ENCODE measurements at places on chromosomes 5 and 9.

- DNase-seq = no peak
Observed at GRCh38 chr5:82513738-82514137, 235.6 kb upstream of the RPS23 start.

- no peak for DNase-seq
Observed at GRCh38 chr5:9617739-9618504, 12.2 kb downstream of the TAS2R1 start.

DNA sequence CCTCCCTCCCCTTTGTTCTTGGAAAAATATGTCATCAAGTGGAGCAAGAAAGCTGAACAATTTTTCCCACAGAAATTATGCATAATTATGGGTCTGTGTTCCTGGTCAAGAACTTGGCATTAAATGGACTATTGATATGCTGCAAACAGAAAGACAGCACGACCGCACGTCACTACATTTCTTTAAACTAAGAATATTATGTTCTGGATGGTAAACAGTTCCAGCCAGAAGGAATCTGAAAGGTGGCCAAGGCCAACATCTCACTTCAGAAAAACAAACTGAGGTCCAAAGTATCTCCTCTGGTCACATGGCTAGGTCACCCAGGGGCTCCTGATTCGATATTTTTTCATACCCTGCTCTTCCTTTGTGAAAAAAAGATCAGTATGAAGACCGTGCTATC lies 173.3 kb upstream of the GAS1 start:
- no peak for DNase-seq

DNA sequence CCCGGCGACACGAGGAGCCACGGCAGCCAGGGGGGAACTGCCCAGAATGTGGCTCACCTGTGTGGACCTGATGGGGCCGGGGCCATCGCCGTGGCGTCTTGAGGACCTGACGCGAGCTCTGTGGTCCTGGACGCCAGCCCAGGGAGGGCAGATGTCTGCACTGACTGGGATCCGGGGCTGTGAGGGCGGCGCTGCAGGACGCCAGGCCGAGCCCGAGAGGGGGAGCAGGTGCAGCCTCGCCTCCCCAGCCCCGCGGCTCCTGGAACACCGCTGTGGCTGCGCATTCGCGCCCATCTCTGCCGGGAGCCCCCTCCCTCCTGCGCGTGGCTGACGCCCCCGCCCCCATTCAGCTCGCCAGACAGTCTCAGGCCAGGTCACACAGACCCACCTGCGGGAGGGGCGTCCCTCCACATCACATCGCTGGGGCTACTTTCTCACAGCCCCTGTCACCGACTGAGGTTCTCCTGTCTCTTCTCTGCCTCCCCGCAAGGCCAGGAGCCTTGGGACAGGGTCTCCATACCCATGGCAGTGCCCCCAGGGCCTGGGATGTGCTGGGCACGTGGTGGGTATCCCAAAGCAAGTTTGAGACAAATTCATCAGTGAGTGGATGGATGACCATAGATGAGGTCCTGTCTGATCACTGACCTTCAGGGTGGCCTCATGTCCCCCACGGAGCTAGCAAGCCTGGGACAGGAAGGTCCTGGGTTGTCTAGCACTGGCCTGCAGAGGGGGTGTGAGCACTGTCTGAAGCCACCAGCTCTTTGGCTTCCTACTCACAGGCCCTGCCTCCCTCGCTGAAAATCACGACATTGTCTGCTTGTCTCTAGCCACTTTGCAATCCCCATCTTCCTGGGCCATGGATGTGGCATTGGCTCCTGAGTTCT lies 47.3 kb downstream of the RASGEF1C start:
- peak; percentile 43 for DNase-seq

DNA sequence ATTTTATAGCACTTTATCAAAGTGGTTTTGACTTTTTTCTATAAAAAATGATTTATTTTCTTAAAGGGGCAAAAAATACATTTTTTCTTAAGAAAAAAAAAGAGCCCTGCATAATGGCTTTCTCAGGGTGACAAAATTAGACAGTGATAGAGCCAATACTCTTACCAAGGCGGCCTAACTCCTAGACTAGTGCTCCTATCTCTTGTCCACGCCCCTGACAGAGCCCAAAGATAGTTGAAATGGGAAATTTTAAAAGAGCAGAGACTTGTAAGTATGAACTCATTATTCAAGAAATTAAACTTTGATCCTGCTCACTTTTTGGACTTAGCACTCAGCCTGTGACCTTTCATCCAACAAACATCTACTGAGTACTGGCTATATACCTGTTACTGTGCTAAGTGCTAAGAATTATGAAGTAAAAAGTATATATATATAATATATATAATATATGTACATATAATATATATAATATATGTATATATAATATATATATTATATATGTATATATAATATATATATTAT lies 1.2 kb downstream of the INVS start:
- DNase-seq = no peak

GRCh38 chr5:94470802-94471201 lies 147.6 kb downstream of the KIAA0825 start:
- no peak for DNase-seq

DNA sequence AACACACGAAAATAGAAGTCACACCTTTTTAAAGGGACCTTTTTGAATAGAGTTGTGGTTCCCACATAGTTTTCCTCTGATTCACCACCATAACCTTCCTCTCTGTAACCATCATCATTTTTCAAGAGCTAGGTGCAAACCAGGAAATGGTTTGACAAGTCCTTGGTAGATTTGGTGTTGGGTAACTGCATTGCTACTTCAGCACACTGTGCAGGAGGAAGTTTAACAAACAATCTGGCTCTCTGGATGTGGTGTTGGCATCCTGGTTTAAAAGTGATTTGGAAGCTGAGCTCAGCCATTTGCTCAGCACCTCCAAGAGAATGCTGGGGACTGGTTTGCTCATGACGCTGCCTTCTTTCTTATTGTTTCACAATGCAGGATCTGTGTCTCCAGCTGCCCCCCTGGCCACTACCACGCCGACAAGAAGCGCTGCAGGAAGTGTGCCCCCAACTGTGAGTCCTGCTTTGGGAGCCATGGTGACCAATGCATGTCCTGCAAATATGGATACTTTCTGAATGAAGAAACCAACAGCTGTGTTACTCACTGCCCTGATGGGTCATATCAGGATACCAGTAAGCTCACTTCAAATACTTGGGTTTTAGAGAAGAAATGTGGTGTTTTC lies 213.1 kb downstream of the RFK start:
- DNase-seq = no peak

DNA sequence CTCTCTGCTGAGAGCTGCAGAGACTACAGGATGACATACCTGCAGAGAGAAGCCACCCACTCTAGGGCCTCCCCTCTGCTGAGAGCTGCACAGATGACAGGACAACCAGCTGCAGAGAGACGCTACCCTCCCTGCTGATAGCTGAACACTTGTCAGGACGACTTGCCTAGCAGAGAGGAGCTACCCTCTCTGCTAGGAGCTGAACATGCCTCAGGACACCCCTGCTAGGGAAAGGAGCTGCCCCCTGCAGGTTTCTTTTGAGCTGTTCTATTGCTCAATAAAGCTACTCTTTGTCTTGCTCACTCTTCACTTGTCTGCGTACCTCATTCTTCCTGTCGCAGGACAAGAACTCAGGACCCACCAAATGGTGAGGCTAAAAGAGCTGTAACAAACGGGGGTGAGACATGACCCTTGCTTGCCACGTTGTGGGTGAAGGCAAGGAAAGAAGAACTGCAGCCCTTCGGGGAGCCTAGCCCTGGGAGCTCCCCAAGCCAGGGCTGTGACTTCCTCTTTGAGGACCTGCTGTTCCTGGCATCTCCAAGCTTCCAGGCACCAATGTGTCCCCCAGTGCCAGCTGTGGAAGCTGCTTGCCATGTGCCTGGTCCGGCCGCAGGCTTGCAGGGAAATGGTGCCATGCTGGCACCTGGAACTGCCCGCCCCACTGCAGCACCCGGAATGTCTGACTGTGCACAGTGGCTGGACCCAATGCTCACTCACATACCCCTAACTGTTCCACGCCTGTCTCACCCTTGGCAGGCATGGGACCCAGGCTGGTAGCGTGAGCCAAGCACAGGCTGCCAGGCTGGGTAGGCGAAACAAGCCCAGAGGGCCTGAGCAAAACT lies 5.1 kb upstream of the TESK1 start:
- DNase-seq = peak; percentile 36

DNA sequence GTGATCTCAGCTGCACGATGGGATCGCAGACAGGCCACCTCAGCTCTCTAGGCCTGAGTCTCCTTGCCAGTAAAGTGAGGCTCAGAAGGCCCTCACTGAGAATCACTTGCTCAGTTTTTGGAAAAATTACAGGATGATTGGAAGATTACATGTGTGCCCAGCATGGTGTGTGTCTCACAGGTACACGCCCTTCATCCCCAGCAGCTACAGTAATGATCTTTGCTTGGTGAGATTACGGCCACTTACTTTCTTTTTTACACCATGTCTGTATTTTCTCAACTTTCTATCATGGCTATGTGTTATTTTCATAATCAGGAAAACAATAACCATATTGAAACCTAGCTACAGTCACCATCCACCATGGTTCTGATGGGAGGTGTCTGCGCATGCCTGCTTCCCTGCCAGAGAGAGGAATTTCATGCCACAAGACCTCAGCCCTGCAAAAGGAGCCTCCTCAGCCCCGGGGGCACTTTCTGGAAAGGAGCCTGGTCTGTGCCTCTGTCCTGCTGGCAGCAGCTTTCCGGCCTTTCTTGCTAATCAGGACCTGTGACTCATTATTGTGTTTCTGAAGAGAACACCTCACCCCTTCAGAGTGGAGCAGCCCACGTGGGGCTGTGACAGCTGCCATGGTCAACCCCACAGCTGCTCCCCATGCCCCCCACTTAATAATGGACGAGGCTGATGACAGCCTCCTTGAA lies 64.2 kb upstream of the OLFM1 start:
- no peak for DNase-seq

- no peak for DNase-seq
Observed at GRCh38 chr5:34519489-34520220, 136.5 kb upstream of the RAI14 start.

DNA sequence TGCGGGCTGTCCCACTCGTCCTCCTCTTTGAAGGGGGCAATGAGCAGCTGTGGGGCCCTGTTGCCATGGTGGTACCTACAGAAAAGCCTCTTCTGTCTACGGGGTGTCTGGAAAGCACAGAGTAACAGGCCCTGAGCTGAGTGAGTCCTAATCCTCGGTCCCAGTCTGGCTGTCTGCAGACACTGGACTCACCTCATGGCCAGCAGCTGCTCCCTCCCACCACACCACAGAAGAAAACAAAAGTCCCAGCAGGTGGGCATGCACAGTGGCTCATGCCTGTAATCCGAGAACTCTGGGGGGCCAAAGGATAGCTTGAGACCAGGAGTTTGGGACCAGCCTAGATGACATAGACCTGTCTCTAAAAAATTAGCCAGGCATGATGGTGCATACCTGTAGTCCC lies 19.9 kb downstream of the P4HA2 start:
- DNase-seq = no peak

DNA sequence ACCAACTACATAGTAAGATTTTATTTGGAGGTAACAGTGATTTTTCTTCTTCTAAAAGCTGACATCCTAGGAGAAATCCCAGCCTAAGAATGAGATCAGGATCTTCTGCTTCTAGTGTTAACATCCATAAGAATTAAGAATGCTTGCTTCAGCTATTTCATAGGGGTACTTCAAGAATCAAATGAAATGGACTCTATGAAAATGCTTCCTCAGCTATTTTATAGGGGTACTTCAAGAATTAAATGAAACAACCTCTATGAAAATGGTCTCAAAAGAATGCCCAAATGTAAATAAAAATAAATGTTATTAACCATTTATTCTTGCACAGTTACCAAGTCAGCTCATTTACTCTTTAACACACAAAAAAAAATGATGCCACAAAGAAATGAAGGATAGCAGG lies 31.5 kb downstream of the ZNF608 start:
- DNase-seq = no peak

- DNase-seq = no peak
Observed at GRCh38 chr5:58687595-58687994, 104.7 kb downstream of the RAB3C start.

DNA sequence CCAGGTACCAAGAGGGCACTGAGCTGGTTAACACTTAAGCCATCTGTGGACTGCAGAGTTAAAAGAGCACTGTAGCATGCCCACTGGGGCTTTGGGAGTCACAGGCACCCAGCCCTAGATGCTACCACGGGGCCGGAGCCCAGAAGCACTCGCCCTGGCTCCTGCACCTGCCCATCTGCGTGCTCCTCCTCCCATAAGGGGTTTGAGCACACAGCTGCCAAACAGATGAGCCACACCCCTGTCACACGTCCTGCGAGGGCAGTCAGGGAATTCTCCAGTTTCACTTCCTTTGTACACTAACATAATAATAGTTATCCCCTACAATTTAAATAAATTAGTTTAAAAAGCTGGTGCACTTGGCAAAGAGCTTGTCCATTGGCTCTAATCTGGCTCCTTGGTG lies 4.5 kb upstream of the PCA3 start:
- no peak for DNase-seq

- no peak for DNase-seq
Observed at GRCh38 chr5:92518318-92518904, 1062.6 kb downstream of the NR2F1-AS1 start.

DNA sequence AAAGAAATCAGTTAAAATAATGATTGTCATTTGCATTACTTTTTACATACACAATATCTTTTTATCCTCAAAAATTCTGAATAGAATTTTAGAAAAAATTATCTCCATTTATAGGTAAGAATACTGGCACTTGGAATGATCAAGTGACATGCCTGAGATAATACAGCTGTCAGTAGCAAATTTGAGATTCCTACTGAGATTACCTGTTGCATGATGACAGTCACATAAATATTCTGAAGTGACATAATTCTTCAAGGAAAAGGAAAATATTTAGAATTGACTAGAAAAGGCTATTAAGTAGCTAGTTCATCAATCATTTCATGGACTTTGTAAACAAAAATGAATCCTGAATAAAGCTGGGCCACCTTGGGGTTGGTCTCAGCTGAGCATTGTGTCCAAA lies 15.2 kb upstream of the ENC1 start:
- no peak for DNase-seq

GRCh38 chr9:93052791-93053540 lies 5.5 kb upstream of the SUSD3 start:
- no peak for DNase-seq

DNA sequence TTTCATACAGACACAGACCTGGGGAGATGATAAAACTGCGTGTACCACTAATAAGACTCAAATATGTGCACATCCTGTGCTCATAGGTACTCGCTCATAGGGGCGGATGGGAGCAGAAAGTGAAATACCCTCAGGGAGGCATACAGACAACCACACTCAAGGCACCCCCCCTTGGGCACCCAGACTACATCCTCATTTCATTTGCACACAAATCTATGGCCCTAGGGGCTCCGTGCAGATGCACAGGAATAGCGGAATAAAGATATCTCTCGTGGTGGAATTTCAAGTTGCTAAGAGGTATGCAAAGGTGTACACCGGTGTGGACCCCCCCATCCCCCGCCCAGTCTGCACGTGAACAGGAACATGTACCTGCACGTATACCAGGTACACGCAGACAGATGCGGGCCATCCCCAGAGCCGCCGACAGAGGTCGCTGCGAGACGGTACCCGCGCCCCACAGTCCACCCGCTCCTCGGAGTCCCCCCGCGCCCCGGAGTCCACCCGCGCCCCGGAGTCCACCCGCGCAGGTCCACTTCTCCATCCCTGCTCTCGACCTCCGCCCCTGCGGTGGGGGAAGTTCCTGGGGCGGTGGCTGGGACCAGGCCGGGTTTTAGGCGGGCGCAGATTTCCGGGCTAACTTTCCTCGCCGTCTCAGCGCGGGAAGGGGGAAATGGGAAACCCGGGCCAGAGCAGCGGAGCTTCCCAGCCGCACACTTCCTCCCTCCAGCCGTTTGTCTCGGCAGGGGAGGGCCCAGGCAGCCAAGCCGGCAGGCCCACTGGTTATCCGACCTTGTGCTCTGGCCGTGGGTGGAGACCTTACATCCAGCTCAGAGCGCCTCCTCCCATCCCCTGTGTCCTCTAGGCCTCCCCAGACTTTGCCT lies 1.0 kb upstream of the IL12B start:
- peak; percentile 73 for DNase-seq
